ENCODE measurements at places on chromosomes 16 and 17. TPM values are rescaled to one million over a fixed set of nuclear protein-coding genes. Genes with fewer than 3 reads are reported as not detected.

DNA sequence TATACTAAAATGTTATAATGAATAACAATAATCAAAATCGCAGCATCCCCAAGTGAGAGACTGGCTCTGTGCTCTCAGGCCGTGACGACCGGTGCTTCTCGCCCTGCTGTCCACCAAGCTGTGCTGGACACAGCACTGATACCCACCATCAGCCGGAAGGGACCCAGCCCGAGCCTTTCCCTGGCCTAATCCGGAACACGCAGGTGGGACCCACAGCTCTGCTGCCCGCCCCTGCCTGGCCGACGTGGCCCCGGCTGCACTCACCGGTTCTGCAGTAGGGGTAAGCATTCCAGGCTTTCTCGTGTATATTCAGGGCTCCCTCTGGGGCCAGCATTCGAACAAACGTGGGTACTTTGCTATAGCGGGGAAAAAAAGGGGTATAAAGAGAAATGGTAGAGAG is 14.6 kb downstream of the PITPNA start:
- no peaks in the 10 kb centered on the region for H3K4me1 ChIP-seq
- no peaks in the 10 kb centered on the region for H3K27me3 ChIP-seq
- no peak for DNase-seq
- H3K36me3 ChIP-seq = peaks cover 12% of the 10 kb centered on the region
- H3K27ac ChIP-seq = no peak overlapping the region

DNA sequence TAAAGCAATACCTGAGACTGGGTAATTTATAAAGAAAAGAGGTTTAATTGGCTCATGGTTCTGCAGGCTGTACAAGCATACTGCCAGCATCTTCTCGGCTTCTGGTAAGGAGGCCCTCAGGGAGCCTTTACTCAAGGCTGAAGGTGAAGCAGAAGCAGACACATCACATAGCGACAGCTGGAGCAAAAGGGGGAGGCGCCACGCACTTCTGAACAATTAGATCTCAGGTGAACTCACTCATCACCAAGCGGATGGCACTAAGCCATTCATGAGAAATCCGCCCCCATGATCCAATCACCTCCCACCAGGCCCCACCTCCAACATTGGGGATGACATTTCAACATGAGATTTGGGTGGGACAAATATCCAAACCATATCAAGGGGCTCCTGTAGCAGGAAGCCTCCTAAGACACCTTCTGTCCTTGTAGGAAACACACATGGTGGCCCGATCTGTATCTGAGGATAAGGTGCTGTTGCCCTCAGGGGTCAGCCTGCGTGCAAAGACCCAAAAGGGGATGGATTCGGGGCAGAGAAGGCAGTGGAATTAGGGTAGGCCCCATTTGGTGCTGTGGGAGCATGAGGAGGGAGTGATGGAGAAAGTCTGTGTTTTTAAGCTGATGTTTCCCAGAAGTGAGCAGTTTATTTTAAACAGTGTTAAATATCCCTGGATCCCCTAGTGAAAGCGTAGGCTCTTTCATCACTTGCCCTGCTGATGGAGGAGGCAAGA is 23.0 kb downstream of the IL21R start:
- peaks cover 8% of the 10 kb centered on the region for H3K4me1 ChIP-seq
- H3K4me3 ChIP-seq = no peak overlapping the region
- DNase-seq = no peak

The PSMD11 gene
- 156 TPM for total RNA-seq

DNA sequence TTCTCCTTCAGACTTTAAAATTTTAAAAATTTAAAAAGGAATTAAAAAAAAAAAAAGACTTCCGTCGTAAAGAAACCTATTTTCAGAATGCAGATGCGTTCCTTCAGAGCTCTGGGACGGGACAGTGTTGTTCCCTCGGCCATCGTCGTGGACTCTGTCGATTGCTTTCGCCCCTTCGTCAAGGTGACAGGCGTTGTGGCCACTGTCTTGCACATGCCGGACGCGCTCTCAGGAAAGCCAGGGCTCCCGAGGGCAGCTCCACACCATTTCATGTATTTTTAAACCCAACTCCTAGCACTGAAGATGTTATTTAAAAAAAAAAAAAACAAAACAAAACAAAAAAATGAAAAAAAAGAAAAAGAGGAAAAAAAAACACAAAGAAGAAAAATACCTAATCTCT is 22.3 kb downstream of the TMC6 start:
- peaks cover 7% of the 10 kb centered on the region for H3K4me1 ChIP-seq
- H3K27me3 ChIP-seq = no peaks in the 10 kb centered on the region
- no peak overlapping the region for H3K4me3 ChIP-seq
- DNase-seq = no peak
- no peak overlapping the region for H3K27ac ChIP-seq

- no peak overlapping the region for H3K27ac ChIP-seq
- no peaks in the 10 kb centered on the region for H3K36me3 ChIP-seq
- no peak overlapping the region for H3K4me3 ChIP-seq
- no peak for DNase-seq
These were observed 595.6 kb upstream of the KIF2B start for GRCh38 chr17:53227111-53227510.

DNA sequence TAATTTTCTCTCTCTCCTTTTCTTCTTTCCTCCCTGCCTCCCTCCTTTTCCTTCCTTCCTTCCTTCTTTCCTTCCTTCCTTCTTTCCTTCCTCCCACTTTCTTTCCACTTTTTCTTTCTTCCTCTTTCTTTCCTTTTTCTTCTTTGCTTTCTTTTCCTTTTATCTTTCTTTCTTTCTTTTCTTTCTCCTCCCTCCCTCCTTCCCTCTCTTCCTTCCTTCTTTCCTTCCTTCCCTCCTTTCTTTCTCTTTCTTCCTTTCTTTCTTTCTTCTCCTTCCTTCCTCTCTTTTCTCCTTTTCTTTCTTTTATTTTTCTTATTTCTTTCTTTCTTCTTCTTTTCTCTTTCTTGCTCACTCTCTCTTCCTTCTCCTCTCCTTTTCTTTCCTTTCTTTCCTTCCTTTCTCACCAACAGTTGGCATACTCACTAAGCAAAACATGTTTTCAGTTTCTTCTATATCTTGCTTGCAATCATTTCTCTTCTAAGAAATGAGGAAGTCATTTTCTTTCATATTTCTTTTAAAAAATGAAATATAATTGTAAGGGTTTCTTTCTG is 97.1 kb upstream of the MAF start:
- H3K4me3 ChIP-seq = no peak overlapping the region
- H3K27ac ChIP-seq = no peak overlapping the region
- H3K36me3 ChIP-seq = no peaks in the 10 kb centered on the region
- DNase-seq = no peak
- no peaks in the 10 kb centered on the region for H3K27me3 ChIP-seq
- no peaks in the 10 kb centered on the region for H3K4me1 ChIP-seq

DNA sequence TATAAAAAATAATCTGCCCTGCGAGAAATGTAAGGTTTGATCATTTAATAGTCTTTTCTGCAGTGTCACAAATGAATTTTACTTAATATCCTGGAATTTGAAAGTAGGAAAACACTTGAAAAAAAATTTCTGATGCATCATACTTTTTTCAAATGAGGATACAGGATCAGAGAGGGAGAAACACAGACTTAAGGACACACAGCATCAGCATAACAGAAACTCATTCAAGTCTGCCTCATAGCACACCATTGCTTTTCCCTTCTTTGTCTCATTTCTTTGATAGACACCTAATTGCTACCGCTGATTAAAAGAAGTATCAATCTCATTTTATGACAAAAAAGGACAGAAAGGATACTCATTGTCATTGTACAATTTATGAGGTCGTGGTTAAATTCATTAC is 319.0 kb downstream of the TMEM114 start:
- DNase-seq = no peak
- peaks cover 16% of the 10 kb centered on the region for H3K27me3 ChIP-seq
- no peaks in the 10 kb centered on the region for H3K36me3 ChIP-seq
- H3K27ac ChIP-seq = no peak overlapping the region

- DNase-seq = no peak
- H3K27ac ChIP-seq = no peak overlapping the region
- H3K36me3 ChIP-seq = peaks cover 16% of the 10 kb centered on the region
- no peaks in the 10 kb centered on the region for H3K27me3 ChIP-seq
- no peaks in the 10 kb centered on the region for H3K4me1 ChIP-seq
These were observed 37.2 kb upstream of the ULK2 start for GRCh38 chr17:19904924-19905323.

GRCh38 chr16:50326835-50327465 is 41.8 kb downstream of the BRD7 start:
- H3K36me3 ChIP-seq = peaks cover 12% of the 10 kb centered on the region
- H3K4me1 ChIP-seq = no peaks in the 10 kb centered on the region
- H3K27ac ChIP-seq = no peak overlapping the region
- H3K4me3 ChIP-seq = no peak overlapping the region

DNA sequence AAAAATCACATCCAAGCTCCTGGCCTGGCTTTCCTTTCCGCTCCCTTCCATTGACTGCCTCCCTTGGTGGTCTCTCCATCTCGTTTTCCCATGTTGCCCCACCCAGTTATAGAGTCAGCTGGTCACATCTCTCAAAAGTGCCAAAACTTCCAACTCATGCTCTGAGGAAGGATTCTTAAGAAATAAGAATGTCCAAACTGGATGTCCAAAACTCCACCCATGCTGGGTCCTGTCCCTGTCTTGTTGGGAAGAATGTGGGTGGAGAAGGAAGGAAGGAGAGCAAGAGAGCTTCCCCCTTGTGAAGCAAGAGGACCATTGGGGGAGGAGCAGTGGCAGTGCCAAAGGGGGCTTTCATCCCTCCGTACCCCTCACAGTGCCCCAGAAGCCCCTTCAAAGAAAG is 44.6 kb upstream of the MAP3K14 start:
- H3K4me3 ChIP-seq = no peak overlapping the region
- no peaks in the 10 kb centered on the region for H3K36me3 ChIP-seq
- DNase-seq = no peak
- no peak overlapping the region for H3K27ac ChIP-seq
- peaks cover 17% of the 10 kb centered on the region for H3K27me3 ChIP-seq

The CD19 gene
- total RNA-seq = not detected

- peaks cover 44% of the 10 kb centered on the region for H3K27me3 ChIP-seq
- no peaks in the 10 kb centered on the region for H3K36me3 ChIP-seq
- DNase-seq = no peak
- no peak overlapping the region for H3K4me3 ChIP-seq
- no peak overlapping the region for H3K27ac ChIP-seq
These were observed 499.4 kb upstream of the HSBP1 start for GRCh38 chr16:83308414-83308813.

GRCh38 chr16:4077174-4077649 is 39.0 kb downstream of the ADCY9 start:
- DNase-seq = no peak
- peaks cover 4% of the 10 kb centered on the region for H3K36me3 ChIP-seq

The CPNE2 gene
- 33.1 TPM for total RNA-seq

DNA sequence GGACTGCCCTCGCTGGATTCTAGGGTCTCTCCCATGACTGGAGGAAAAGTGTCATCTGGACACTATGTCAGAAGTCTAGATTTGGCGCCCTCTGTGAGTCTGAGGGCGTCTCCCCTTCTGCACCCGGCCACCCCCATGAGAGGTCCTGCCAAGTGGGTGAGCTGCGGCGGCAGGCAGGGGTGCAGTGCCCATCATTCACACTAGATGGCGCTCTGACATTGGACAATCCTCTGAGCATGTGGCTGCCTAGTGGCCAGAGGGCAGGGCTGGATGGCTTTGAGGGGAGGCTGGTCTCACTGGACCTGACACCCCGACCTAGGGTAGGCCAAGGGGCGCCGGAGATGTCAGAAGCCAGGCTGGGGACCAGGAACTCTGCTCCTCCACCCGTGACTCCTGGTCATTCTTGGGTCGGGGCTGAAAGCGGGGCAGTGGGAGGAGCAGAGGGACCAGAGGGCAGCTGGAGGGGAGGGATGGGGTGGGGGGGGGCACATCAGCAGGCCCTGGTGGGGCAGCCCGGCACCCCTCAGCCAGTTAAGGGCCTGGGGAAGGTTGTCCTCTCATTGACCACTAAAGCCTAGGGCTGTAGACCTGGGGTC is 28.0 kb downstream of the MRM1 start:
- no peak overlapping the region for H3K27ac ChIP-seq
- H3K27me3 ChIP-seq = peaks cover 47% of the 10 kb centered on the region
- DNase-seq = peak; percentile 93
- H3K36me3 ChIP-seq = no peaks in the 10 kb centered on the region

GRCh38 chr17:6233339-6233738 is 163.2 kb downstream of the WSCD1 start:
- peaks cover 3% of the 10 kb centered on the region for H3K27me3 ChIP-seq
- H3K36me3 ChIP-seq = no peaks in the 10 kb centered on the region
- H3K4me1 ChIP-seq = peaks cover 13% of the 10 kb centered on the region
- no peak overlapping the region for H3K27ac ChIP-seq
- H3K4me3 ChIP-seq = peak overlapping the region; percentile 26

The HBA2 gene
- total RNA-seq = not detected

- DNase-seq = no peak
- no peaks in the 10 kb centered on the region for H3K36me3 ChIP-seq
- H3K27me3 ChIP-seq = peaks cover 53% of the 10 kb centered on the region
- H3K4me3 ChIP-seq = no peak overlapping the region
- no peak overlapping the region for H3K27ac ChIP-seq
These were observed 21.0 kb upstream of the G6PC1 start for GRCh38 chr17:42879596-42879985.

DNA sequence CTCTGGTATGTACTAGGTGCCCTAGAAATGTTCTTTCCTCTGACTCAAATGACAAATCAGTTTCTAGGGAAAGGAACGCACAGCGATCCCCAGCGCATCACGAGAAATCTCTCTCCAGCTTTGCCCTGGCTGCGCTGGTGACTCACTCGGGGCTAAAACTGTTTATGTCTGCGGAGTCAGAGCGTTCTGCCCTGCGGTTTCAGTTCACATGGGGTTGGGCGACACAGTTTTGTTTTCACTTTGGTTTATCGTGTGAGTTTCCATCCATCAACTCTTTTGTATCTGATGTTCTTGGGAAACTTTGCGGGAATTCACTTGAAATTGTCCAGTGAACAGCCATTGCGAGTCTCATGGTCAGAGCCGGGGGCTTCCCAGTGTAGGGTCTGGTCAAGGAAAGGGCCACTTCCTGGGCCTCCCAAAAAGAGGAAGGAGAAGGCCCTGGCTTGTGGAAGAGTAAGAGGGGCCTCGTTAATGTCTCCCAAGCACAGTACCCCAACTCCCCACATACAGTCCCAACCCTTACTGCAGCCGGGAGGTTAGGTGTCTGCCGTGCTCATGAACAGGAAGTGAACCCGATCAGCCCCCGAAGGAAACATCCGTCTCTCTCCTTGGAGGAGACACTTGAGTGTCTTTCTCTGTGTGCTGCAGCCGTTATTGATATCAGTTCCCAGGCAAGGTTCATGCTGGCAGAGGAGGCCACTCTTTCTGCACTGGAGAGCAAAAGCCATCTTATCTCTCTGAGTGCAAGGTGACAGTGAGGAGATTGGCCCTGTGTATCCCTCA is 643.2 kb downstream of the WWOX start:
- H3K27me3 ChIP-seq = no peaks in the 10 kb centered on the region
- no peak overlapping the region for H3K4me3 ChIP-seq
- H3K4me1 ChIP-seq = peaks cover 11% of the 10 kb centered on the region
- no peak overlapping the region for H3K27ac ChIP-seq
- H3K36me3 ChIP-seq = no peaks in the 10 kb centered on the region
